ENCODE measurements at places on chromosomes 1 and 21.

DNA sequence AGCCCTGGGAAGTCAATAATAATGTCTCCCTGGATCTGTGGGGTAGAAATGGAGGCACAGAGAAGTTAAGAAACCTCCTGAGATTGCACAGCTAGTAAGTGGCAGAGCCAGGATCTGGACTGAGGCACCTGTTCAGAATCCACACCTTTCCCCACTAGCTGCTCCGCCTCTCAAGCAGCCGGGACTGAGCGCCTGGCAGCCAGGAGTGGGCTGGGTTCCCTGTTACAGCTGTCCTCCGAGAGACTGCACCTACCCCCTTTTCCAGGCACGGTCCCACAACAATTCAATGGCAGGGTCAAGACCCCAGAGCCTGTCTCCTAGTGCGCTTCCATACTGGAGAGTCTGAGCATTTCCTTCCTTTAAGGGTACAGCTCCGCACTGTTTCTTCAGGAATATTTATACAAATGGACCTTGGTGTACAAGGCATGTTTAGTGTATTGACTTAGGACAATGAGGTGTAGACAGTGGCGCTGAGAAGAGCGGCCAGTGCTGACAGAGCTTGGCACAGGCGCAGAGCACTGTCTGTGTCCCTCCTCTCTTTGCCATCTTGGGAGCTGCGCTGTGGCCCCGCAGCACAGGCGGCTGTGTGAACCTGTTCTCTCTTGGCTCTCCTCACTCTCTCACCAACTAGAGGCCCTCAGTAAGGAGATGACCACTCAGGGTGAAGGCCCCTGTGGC lies 24.4 kb downstream of the GRHL3 start:
- no peak for DNase-seq

GRCh38 chr1:151881479-151881878 lies 27.8 kb downstream of the THEM4 start:
- DNase-seq = no peak

DNA sequence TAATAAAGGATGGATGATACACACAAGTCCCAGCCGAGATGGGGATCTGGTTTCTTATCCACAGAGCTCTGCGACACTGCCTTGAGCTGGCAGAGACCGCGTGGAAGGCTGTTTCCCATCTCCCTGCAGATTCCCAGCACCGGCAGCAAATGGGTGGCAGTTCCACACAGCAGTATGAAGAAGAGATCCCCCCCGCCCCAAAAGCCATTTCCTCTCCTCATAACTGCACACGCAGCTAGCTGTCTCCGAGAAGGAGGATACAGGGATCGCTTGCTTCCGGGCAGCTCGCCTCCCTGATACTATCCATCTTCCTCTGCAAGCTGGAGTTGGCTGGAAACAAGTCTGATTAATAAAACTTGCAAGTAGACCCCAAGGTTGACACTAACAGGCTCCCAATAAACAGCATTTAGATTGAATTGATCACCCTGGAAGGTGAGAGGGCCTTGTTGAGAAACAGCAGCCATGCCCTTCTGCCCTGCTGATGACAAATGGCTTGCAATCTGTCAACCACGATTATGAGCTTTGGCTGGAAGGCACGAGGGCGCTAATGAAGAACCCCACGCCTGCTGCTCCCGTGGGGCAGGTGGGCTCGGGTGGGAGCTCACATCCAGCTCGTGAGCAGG lies 642.3 kb downstream of the AJAP1 start:
- no peak for DNase-seq

GRCh38 chr1:121418369-121419049 lies 233.7 kb downstream of the SRGAP2C start:
- peak; percentile 2 for DNase-seq

- DNase-seq = no peak
Observed at GRCh38 chr1:205975387-205975998, 27.7 kb downstream of the RAB7B start.

GRCh38 chr1:10655002-10655401 lies 141.4 kb downstream of the CASZ1 start:
- no peak for DNase-seq

GRCh38 chr1:176017722-176018121 lies 189.4 kb downstream of the COP1 start:
- no peak for DNase-seq

DNA sequence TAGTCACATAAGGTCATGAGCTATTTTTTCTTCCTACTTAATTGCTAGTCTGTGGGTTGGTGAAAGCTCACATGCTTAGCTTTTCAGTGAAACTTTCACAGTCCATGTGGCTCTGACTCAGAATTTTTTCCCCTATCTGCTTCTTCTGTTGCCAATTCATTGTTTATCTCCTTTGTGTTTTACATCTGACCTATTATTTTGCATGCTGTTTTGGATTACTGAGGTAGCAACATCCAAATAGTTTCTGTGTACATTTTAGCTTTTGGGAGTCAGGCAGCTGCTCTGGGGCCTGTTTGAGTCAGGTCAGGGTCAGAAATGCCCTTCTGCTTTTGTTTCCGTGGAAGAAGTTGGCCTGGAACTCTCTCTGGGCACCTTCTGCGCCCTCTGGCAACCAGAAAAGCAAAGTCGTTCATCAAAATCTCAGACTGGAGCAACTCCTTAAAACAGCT lies 40.0 kb downstream of the ROR1 start:
- DNase-seq = peak; percentile 77

GRCh38 chr1:168257397-168257796 lies 23.3 kb upstream of the TBX19 start:
- no peak for DNase-seq

- DNase-seq = no peak
Observed at GRCh38 chr1:19610282-19610981, 33.7 kb upstream of the NBL1 start.

- peak; percentile 44 for DNase-seq
Observed at GRCh38 chr21:31908106-31909031, 35.5 kb downstream of the HUNK start.

DNA sequence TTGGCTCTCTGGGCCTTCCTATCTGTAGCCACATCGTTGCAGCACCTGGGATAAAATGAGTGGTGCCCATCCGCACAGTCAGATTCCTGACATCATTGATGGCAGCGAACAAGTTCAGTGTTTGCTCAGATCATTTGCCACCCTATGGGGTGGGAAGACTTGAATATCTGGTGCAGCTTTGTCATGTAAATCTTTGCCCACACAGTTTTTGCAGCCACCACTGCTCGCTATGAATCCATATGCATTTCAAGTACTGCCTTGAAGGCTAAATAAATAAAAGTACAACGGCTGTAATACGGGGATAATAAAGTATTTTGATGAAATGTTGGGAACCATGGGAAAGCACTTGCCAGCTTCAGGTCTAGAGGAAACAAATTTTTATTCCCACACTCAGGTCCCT lies 56.3 kb upstream of the COA6 start:
- no peak for DNase-seq

- peak; percentile 90 for DNase-seq
Observed at GRCh38 chr1:153533689-153534201, 2.0 kb downstream of the S100A6 start.

- DNase-seq = peak; percentile 36
Observed at GRCh38 chr1:201119206-201120197, 7.3 kb upstream of the CACNA1S start.

DNA sequence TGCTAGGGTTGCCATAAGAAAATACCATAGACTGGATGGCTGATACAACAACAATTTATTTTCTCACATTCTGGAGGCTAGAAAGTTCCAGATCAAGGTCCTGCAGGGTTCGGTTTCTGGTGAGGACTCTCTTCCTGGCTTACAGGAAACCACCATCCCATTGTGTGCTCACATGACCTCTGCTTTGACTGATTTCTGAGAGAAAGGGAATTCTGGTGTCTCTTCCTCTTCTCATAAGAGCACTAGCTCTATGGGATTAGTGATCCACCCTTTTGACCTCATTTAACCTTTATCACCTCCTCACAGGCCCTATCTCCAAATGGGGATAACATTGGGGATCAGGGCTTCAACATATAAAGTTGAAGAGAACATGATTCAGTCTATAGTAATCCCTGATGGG lies 47.5 kb downstream of the MRPL39 start:
- no peak for DNase-seq

DNA sequence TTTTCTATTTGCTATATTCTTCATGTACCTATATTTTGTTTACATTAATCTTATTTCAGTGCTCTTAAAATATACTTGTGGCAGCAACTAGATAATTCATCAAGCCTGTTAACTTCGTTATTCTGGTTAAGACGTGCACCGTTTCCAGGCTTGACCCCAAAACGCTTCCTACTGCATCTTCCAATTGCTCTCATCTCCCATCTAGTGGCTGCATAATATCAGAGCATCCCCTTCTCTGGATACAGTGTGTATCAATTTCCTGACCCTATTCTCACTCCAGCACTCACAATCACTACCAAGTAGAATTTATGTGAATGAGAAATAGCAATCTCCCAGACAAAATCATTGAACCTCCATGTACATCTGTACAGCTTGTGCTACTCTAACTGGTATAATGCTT lies 1280.3 kb upstream of the B3GALT2 start:
- no peak for DNase-seq

GRCh38 chr1:201648066-201648906 lies 109.4 kb downstream of the NAV1 start:
- DNase-seq = peak; percentile 76

- DNase-seq = no peak
Observed at GRCh38 chr21:25420831-25421230, 186.4 kb downstream of the MRPL39 start.

GRCh38 chr1:101965341-101965740 lies 31.4 kb downstream of the OLFM3 start:
- DNase-seq = no peak

DNA sequence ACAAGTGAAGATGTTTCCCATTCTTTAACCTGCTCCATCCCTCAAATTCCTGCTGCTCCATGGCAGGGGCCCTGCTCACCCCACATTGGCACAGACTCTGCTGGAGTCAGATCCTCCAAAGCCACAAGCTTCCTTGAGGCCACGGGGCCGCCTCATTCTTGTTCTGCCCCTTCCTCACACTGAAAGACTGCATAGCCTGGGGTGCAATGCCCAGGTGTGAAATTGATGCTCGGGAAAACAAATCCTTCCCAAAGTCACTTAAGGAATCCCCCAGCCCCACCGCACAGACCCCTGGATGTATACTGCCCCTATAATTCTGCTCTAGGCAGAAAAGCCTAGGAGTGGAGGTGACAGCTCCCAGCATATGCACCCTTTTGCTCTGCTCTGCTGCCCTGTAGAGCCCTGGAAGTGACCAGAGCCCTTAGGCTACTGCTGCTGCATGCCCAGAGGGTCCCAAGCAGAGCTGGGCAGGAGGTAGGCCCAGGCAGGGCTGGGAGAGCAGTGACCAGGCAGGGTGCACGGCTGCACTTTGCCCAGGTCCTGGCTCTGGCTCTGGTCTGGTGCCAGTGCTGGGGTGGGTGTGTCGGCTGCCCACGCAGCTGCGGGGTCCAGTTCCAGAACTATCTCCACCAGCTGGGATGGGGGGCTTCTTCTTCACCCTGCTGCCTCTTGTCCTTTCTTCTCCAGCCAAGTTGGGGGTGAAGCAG lies 1.6 kb downstream of the HES2 start:
- DNase-seq = no peak

DNA sequence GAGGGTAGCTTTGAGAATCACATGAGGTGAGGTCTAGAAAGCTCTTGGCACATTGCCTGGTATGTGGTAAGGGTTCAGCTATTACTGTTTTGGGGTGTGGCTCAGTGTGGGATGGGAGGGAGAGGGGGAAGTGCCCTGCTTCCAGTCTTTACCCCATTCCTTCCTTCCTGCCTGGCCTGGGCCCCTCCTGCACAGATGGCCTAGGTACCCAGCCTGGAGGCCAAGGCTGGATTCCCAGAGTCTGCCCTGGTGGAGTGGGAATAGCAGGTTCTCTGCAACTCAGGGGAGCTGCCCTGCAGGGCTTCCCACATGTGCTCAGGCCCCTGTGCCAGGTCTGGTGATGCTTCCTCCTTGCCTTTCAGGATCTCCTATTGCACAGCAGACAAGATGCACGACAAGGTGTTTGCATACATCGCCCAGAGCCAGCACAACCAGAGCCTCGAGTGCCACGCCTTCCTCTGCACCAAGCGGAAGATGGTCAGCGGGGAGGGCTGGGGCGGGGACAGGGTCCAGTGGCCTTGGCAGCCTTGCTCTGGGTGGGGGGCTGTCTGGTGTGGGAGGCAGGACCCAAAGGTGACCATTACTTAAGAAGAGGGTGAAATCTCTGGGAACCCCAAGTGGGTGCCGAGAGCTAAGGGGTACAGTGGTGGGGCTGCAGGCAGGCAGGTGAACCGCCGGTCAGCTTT lies 13.5 kb downstream of the LDLRAP1 start:
- peak; percentile 64 for DNase-seq

DNA sequence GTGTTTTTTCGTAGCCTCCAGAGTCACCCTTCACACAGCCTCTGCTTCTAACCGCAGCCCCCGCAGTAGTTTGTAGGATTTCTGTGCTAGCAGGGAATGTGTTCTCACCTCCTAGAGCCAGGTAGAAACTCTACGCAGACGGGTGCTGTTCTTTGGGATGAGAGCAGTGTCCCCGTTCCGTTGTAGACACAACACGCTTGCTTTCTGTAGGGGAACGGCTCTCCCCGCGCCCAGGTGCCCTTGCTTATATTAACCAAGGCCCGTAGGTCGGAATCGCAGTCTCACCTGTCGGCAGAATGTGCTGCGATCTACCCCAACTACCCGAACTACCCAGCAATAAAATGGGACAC lies 111.8 kb upstream of the NBPF11 start:
- DNase-seq = no peak

- DNase-seq = peak; percentile 57
Observed at GRCh38 chr1:100360790-100361510, 8.6 kb downstream of the CDC14A start.

DNA sequence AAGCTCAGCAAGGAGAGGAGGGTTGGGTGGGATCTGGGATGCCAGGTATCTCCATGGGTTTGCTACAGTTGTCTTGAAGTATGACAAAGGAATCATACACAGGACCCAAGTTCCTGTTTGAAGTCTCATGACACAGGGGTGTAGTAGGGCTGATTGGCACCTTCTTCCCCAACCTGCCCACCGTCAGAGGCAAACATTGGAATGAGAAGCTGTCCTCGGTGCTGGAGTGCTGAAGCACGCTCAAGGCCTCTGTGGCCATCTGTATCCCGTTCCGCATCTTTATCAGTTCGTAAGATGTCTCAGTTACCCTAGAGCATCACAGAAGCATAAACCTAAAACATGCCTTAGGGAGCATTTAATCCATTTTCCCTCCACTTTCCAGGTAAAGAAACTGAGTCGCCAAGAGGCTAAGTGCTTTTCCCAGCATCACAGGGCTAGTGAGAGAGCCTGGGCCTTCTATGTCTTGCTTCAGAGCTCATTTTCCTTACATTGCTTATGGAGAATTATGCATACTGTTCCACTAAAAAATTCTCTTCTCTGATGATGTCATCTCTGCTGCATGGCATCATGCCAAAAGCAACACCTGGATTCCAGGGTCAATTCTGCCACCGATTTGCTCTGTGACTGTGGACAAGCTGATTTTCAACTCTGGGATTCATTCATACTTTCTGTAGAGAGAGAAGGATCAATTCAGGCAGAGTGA lies 34.2 kb downstream of the VWA5B1 start:
- DNase-seq = no peak

DNA sequence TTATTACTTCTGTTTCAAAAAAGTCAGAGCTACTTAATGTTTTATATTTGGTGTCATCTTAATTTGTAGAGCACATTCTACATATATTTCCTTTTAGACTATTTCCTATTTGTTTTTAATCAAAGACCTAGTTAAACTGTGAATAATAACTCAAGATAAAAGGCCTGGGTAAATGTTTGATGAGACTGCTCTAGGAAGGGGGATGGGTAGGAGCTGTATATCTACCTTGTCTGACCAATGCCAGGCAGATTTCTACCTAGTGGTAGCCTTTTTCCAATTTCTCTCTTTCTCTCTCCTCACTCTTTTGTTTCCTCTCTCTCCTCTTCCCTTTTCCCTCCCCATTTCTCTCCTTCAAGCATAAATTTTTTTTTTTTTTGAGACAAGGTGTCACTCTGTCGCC lies 31.9 kb upstream of the IVNS1ABP start:
- DNase-seq = no peak

GRCh38 chr1:22228505-22228911 lies 85.6 kb upstream of the WNT4 start:
- no peak for DNase-seq

Measured in fibroblast of villous mesenchyme (primary cell).